ENCODE measurements at places on chromosomes 3 and 15. TPM values are rescaled to one million over a fixed set of nuclear protein-coding genes. Genes with fewer than 3 reads are reported as not detected.

Gene ISG20
- 5.7 TPM for total RNA-seq

Gene BCL2A1
- total RNA-seq, result 0.58 TPM

Gene FES
- total RNA-seq, result 39.4 TPM

Gene CHRFAM7A
- 0.38 TPM for total RNA-seq

Gene LRRC57
- total RNA-seq, result 8.4 TPM

Gene ATP13A5
- not detected for total RNA-seq

Gene B3GALNT1
- total RNA-seq, result 0.33 TPM

Gene IRAK2
- total RNA-seq, result 4.5 TPM

Gene KY
- total RNA-seq, result not detected

Gene GOLGA6D
- total RNA-seq, result 0.45 TPM

Gene GRK7
- total RNA-seq, result not detected

Gene SCG3
- not detected for total RNA-seq

Gene C3orf49
- total RNA-seq, result not detected

Gene MYL3
- total RNA-seq, result 1.4 TPM

Gene NEK11
- total RNA-seq, result 0.48 TPM

Gene UCN2
- total RNA-seq, result not detected

Gene SPSB4
- total RNA-seq, result 0.35 TPM

- no peak for DNase-seq
Measured at GRCh38 chr3:59450946-59451763, 401.3 kb upstream of the CFAP20DC start.

GRCh38 chr3:159322322-159322939 lies 520.6 kb downstream of the MFSD1 start:
- DNase-seq, result no peak

GRCh38 chr3:149586871-149587270 lies 71.0 kb downstream of the WWTR1 start:
- no peak for DNase-seq

DNA sequence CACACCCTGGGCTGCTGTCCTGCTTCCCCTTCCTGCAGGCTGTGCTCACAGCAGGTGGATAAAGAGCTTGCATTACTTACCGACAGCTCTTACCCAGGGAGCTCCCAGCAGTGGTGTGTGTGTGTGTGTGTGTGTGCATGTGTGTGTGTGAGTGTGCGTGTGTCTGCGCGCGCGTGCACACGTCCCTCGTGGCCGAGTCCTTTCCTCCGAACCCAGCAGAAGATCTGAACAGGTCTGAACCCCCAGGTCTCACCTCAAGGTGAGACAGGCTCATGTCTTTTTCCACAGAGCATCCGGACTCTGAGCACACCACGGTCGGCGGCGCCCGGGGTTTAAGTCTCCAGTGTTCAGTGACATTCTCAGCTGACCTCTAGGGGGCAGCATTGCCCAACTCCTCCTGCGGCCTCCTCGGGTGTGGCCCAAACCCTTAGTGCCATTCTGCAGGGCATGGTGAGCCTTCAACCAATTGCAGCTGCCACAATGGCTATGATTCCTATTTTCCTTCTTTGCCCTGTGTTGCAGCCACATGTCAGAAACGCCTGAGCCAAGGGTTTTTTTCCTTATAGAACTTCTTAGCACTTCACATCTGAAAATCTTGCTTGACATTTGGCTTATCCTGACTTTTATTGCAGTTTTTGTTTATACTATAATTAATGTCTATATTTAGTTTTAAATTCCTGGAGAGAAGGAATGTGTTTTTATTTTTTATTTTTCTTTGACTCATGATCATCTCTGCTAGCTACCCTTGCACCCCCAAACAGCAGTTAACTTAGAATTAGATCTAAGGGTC lies 64.1 kb upstream of the KLHL25 start:
- peak; percentile 68 for DNase-seq

- no peak for DNase-seq
Measured at GRCh38 chr3:139263798-139264197, 80.0 kb upstream of the MRPS22 start.

- no peak for DNase-seq
Measured at GRCh38 chr15:71683411-71684274, 126.7 kb upstream of the NR2E3 start.

- no peak for DNase-seq
Measured at GRCh38 chr15:75891895-75892294, 11.8 kb upstream of the FBXO22 start.

DNA sequence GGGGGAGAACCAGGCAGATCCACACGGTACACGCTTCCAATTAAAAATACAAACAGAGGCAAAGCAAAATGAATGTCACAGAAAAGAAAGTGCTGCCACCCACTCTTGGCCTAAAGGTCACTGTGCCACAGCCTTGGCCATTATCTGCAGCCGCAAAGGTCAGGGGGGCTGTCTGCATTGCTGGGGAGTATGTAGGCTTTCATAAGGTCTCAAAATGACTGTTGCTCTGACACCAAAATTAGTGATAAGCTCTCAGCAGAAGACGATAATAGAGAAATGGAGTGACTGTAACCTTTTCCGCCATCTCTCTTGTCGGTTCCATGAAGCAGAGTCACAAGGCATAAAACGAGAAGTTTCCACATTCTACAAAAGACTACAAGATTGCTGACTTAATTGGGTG lies 374.2 kb upstream of the ICE2 start:
- no peak for DNase-seq

DNA sequence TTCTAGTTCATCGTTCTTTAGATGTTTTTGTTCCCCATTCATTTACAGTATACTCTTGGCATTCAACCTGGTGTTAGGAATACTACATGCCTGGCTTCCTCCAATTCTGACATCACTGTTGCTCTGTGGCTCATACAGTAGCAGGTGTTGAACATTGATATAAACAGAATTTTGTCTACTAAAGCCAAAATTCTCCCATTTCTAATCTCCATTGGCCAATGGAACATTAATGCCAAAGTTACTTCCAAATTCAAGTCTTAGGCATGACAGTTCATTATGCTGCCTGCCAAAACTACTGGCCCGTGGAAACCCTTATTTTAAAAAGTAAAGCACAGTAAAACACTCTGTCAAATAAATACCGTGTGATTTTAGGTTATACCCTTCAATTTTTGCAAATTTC lies 368.0 kb downstream of the NAALADL2 start:
- no peak for DNase-seq

DNA sequence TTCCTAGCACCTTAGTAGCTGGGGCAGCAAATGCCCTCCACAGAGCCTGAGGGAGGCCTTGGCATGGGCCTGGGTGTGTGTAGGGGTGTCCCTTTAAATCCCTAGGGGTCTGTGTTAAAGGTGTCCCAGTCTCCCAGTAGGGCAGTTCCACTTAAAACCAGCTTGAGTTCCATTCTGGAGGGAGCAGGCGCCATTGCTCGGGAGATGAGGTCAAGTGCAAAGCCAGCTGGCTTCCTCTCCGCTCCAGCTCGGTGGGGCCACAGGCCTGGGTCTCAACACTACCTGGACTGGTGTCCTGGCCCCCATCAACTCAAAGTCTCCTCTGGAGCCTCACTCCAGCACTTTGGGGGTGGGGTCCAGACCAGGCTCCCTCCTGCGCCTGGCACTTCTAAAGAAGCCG lies 25.2 kb downstream of the FEM1B start:
- DNase-seq, result peak; percentile 37

- DNase-seq, result no peak
Measured at GRCh38 chr3:68743521-68743920, 188.8 kb downstream of the TAFA4 start.

DNA sequence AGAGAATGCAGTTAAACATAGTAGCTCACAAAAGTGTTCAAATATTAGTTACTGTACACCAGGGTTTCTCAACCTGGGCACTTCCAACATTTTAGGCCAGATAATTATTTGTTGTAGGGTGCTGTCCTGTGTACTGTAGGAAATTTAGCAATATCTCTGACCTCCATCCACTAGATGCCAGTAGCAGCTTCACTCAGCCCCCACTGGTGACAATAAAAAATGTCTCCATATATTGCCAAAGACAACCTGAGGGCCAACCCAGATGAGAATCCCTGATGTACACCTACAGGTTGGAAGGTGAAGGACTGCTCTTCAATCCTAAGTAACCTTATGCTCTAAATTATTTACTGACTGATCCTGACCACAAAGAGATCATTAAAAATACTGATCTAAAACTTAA lies 32.5 kb downstream of the DCUN1D1 start:
- DNase-seq, result no peak

DNA sequence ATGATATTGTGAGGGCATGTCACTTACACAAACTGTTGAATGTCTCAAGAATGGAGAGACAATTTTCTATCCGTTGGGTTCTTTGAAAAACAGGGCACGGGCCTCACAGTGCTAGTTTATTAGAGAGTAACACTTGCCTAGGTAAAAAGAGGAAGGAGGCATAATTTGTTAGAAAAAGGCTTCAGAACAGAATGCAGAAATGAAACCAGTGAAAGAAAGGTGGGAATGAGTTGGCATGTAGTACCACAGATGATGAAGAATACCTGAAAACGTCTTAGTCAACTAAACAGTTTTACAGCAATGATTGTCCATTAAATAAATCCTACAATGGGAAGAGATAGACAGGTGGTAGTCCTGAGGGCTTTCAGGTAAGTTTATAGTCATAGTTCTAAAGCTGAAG lies 1399.7 kb upstream of the CADM2 start:
- DNase-seq, result no peak

DNA sequence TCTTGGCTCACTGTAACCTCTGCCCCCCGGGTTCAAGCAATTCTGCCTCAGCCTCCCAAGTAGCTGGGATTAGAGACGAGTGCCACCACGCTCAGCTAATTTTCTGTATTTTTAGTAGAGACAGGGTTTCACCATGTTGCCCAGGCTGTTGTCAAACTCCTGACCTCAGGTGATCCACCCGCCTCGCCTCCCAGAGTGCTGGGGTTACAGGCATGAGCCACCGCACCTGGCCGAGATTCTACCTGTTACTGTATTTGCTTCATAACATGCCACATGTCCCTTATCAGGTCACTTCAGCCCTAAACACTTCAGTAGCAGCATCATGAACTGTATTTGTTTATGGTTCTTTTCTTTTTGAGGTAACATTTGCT lies 7.5 kb upstream of the LCTL start:
- DNase-seq, result no peak

DNA sequence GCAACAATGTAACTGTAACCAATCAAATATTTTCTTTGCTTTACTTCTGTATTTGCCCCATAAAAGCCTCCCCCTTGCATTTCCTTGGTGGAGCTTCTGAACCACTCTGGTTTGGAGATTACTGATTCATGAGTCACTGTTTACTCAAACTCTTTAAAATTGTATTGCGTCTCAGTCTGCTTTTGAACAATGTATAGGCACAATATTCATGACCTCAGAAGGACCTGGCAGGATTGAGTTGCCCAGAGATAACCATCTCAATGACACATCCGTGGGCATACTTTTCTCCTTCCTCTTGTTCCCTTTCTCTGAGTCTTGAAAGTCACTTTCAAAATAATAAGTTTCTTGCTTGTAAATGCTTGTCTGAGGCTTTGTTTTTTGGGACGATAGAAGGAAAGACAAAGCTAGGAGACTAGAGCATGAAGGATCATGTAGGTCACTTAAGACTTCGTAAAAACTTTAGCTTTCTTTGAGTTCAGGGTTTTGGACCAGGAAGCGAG lies 57.1 kb upstream of the POU1F1 start:
- DNase-seq, result no peak

- DNase-seq, result no peak
Measured at GRCh38 chr3:106338582-106339214, 469.9 kb upstream of the CBLB start.

DNA sequence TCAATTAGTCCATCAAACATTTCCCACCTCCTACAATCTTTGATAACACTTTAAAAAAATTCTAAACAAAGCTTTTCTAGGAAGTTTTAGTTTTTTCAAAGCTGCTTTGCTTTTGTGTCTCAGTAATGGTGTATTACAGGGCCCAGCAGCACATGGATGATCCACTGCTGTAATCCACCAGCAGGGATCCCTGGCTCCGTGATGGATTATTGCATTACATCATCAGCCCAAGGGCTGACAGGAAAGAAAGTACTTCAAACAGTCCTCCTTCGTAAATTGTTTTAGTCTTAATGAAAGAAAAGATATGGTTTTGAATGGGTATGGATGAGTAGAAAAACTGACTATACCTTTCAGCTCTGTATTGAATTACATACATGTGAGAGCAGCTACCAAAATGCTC lies 688.9 kb upstream of the NAALADL2 start:
- no peak for DNase-seq

GRCh38 chr3:11331101-11331500 lies 58.9 kb downstream of the ATG7 start:
- DNase-seq, result no peak

DNA sequence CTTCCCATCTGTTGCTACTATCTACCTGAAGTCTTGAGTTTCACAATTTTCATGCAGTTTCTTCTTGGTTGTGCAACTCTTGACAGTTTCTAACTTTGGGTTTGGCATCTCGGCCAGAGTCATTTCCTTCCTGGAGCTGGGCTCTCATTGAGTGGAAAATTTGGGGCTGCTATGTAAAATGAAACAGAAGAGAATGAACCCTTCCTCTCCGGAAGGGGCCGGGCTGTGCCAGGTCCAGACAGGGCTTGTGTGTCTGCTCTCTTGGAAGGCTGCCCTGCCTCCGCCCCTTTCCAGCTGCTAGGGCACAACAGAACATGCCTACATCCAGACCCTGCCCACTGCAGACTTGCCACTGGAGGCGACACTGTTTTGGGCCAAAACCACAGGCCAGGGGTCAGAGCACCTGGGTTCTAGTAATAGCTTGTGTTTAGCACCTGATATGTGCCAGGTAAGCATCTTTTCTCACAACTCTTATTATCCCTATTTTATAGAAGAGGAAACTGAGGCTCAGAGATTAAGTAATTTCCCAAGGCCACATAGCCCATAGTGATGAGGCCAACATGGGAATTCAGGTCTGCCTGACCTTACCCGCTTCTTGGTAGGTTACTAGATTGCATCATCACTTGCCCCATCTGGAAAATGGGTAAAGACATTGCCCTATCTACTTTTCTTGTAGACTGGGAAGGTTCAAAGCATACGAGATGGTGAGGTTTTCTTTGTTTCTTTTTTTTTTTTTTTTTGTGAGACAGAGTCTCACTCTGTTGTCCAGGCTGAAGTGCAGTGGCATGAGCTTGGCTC lies 25.0 kb downstream of the IRAK2 start:
- peak; percentile 91 for DNase-seq

DNA sequence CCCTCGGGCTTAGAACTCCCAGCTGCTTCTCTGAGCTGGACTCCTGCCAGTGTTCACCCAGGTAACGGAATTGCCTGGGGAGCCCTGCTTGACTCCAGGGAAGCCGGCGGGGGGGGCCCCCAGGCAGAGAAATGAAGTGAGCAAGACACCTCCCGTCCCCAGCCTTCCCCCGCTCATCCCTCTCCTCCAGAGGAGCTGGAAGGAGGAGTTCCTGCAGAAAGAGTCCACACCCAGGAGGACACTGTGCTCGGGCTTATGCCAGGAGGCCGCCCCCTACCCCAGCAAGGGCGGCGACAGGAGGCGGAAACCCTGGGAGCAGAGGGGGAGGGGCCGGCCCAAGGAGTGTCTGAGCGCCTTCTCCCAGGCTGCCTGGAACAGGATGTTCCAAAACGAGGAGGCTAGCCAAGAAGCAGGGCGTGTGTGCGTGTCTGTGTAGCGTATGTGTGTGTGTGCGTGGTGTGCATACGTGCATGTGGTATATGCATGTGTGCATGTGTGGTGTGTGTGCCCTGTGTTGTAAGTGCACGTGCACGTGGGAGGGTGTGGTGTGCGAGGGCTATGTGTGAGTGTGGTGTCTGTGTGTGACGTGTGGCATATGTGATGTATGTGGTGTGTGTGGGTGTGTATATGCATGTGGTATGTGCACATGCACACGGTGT lies 511.3 kb downstream of the SHQ1 start:
- peak; percentile 56 for DNase-seq

- no peak for DNase-seq
Measured at GRCh38 chr3:184800349-184800930, 11.5 kb upstream of the VPS8 start.

- no peak for DNase-seq
Measured at GRCh38 chr3:169494982-169495381, 168.5 kb downstream of the MECOM start.

GRCh38 chr3:151491525-151491924 lies 30.7 kb upstream of the IGSF10 start:
- no peak for DNase-seq
